ENCODE measurements at places on chromosomes 7 and 10.
A peak's percentile ranks its signal among the peaks of the same experiment; 100 is the strongest.

DNA sequence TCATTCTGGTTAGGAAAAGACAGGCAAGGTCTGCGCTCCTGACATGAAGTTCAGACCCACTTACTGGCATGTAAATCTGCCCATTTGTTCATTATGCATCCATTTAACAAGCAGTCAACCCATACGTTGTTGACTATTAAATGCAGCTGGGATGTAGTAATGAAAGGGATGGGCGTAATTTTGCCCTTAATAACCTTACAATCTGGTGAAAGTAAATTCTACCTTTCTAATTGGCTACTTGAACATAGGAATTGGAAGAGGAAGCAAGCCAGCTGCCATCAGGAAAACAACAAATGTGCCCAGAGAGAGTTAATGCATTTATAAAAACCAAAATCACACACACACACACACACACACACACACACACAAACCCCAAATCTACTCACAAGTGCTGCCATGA is 170.2 kb upstream of the PITRM1 start:
- no peak for DNase-seq

DNA sequence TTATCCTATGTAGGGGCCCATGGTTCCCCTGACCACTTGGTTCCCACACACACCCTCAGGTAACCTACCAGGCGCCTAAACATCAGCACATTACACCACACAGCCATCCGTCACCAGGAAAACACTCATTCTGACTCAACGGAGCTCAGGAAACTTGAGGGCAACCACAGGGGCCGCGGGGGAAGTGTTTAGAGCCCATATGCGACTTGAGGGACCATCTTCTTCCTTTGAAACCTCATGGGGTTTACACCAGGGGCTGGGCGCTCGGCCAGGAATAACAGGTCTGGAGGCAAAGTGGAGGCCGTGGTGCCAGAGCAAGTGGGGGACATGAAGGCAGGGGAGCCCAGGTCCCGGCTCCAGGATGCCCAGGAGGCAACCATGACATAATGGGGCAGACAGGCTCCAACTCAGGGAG is 1.5 kb downstream of the STX1A start:
- DNase-seq: peak; percentile 58

- no peak for DNase-seq
Measured at GRCh38 chr10:124264711-124265390, 153.9 kb downstream of the OAT start.

DNA sequence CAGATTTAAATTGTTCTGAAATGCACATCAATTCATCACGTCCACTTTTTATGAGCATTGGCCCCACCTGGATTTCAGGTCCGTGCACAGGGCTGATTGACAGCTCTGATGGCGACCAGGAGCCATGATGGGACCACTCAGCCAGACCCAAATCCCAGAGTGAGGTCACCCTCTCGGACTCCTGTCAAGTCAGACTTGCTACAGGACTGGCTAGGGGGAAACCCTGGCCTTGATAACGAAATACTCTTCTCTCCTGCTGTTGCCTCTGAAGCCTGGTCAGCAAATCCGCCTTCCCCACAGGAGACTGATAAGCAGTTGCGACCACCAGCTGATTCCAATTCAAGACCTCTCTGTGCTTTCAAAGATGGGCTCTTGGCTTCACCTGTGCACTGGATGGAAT is 76.4 kb downstream of the CARD11 start:
- no peak for DNase-seq

DNA sequence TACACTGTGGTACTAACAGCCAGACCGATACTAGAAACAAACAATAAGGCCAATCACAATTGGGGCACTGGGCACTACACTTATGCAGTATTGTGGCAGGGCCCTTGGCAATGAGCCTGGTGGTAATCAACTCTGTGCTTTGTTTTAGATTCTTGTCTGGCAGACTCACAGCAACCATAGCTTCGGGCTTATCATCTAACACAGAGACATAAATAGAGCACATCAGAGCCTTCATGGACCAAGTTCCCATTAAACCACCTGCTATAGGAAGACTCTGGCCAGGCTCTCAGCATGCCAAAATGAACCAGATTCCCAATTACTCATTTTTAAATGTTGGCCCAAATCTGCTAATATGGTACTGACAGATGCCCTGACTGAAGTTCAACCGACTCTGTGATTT is 218.6 kb downstream of the DGKI start:
- no peak for DNase-seq

- DNase-seq: peak; percentile 14
Measured at GRCh38 chr7:136677471-136678365, 190.7 kb upstream of the CHRM2 start.

DNA sequence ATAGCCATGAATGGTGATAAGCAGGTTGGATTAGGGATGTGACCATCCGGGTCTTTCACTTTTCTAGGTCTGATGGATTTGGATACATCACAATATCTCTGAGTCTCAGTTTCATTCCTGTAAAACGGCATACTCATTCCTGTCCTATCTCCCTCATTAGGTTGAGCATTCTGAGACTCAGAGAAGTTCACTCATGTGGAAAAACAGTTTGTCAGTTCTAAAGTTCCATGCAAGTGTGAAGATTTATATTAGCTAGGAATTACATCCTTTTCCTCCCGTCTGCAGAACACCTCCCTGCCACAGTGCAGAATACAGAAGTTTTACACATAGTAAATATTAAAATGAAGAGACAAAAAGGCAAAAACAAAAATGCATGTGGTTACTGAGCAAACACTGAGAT is 94.2 kb upstream of the SLC25A13 start:
- no peak for DNase-seq

- DNase-seq: no peak
Measured at GRCh38 chr7:112053737-112054069, 152.5 kb downstream of the DOCK4 start.

- DNase-seq: no peak
Measured at GRCh38 chr10:63125459-63125858, 7.7 kb upstream of the NRBF2 start.

- no peak for DNase-seq
Measured at GRCh38 chr10:110040767-110041478, 33.1 kb downstream of the ADD3 start.

- DNase-seq: no peak
Measured at GRCh38 chr7:41268878-41269277, 434.0 kb downstream of the INHBA start.

GRCh38 chr10:46310851-46311250 is 24.1 kb downstream of the ANTXRL start:
- no peak for DNase-seq
